HCT116 (cell line): ENCODE measurements at places on chromosomes 7 and 10.

GRCh38 chr7:68256295-68256694, 1259.7 kb downstream of the TYW1 start:
- no peak for DNase-seq

DNA sequence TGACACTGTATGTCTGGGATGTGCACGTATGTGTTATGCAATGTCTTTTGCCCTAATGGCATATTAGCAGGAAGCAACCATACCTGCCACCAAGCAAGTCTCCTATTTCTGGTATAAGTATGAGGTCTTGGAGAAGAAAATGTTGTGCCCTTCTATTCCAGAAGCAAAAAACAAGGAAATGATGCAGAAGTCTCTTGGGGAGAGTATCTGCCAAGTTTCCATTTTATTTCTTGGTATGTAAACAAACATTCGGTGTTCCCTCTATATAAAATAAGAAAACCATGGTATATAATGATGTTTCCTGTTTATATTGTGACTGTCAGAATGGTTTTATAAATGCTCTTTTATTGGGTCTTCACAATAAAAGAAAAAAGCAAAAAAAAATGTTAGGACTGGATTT, 19.3 kb upstream of the MYO3A start:
- DNase-seq: no peak

- peak; percentile 32 for DNase-seq
Observed at GRCh38 chr10:78545756-78546155, 512.1 kb downstream of the RPS24 start.

- no peak for DNase-seq
Observed at GRCh38 chr7:35701287-35701900, 6.5 kb upstream of the HERPUD2 start.
